Osteocyte (in vitro differentiated cells): ENCODE measurements at places on chromosomes 7 and 10. TPM values are rescaled to one million over a fixed set of nuclear protein-coding genes. Genes with fewer than 3 reads are reported as not detected.

NCF1 gene
- total RNA-seq = not detected in 2 replicates

CCZ1B gene
- total RNA-seq = 69.3 and 70.2 TPM in 2 replicates

ACTL6B gene
- not detected in 2 replicates for total RNA-seq

TFR2 gene
- total RNA-seq = 0.19 and 0.31 TPM in 2 replicates

ENTPD1 gene
- 1.2 and 1.5 TPM in 2 replicates for total RNA-seq

ATOH7 gene
- not detected in 2 replicates for total RNA-seq

CALHM1 gene
- total RNA-seq = not detected in 2 replicates

HKDC1 gene
- 0.19 TPM in 1 of 2 replicates, not detected in the other for total RNA-seq

FAM20C gene
- total RNA-seq = 132 and 143 TPM in 2 replicates

DKK1 gene
- total RNA-seq = 23.9 and 27.8 TPM in 2 replicates

SPDYE2B gene
- total RNA-seq = not detected in 2 replicates

ZNF786 gene
- total RNA-seq = 10.2 and 10.7 TPM in 2 replicates

AVL9 gene
- 21.2 and 28.4 TPM in 2 replicates for total RNA-seq

WEE2 gene
- not detected in 2 replicates for total RNA-seq

AKR1C8 gene
- not detected in 2 replicates for total RNA-seq

FAM24B gene
- 0.70 TPM in 1 of 2 replicates, not detected in the other for total RNA-seq

EPO gene
- total RNA-seq = not detected in 2 replicates

PBLD gene
- 8.6 and 10.1 TPM in 2 replicates for total RNA-seq

GRCh38 chr7:40371806-40372440, 237.1 kb downstream of the SUGCT start:
- peaks cover 2% of the 10 kb centered on the region for H3K36me3 ChIP-seq
- no peaks in the 10 kb centered on the region for H3K27me3 ChIP-seq
- no peak for DNase-seq
- H3K4me1 ChIP-seq = peaks cover 19% of the 10 kb centered on the region
- no peak overlapping the region for H3K27ac ChIP-seq

DNA sequence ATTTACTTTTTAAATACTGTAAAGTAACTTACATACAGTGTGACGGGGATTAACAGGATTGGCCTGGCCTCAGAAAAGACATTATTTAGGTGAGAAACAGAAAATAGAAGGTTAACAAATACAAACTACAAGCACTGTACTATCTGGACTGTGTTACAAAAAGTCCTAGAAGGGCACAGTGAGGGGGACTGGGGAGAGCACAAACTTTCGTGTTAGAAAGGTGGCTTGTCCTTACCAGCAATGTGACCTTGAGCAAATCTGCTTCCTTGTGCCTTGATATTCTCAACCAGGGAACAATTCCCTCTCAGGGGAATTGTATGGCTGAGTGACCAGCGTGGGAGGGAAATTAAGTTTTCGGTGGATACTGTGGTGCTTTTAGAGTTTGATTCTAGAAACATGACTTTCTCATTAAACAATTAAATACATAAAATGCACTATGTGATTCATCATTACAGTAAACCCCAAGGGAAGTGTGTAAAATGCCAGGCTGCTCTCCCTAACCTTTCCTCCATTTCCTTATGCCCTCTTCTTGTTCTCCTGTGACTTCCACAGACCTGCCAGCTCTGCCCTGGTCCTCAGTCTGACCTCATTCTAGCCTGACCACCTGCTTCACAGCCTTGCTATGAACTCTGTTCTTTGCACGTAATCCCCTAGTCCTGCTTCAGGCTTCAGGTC, 57.7 kb downstream of the OSBPL3 start:
- DNase-seq = no peak
- peaks cover 16% of the 10 kb centered on the region for H3K4me1 ChIP-seq
- H3K27me3 ChIP-seq = no peaks in the 10 kb centered on the region
- H3K36me3 ChIP-seq = no peaks in the 10 kb centered on the region

DNA sequence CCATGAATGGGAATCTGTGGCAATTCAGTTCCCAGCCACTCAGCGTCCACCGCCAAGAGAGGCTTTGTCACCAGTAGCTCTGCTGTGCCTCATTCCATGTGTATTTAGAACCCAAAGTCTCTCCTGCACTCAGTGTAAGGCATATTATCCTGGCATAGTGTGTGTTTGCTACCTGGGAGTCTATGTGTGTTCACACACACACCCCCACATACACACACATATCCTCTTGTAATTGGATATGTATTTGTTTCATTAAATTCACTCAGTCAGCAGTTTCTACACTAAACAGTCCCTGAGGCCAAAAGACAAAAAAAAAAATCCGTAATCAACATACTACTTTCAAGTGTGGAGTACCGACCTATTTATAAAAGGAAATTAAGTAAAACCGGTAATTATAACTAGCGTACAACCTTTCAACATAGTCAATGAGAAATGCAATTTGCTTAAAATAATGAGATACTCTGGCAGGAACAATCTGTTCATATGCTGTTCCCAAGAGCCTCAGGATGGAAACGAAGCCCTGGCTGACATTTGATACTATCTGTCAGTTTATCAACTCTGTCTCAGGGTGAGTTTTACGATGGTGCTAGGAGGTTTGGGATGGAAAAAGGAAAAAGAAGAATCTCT, 425.8 kb upstream of the CELF2 start:
- no peaks in the 10 kb centered on the region for H3K36me3 ChIP-seq
- DNase-seq = no peak
- H3K27me3 ChIP-seq = no peaks in the 10 kb centered on the region
- H3K4me3 ChIP-seq = no peak overlapping the region
- H3K27ac ChIP-seq = no peak overlapping the region

GRCh38 chr7:47354831-47355541, 226.9 kb downstream of the TNS3 start:
- no peak overlapping the region for H3K27ac ChIP-seq
- no peak for DNase-seq
- H3K4me1 ChIP-seq = peaks cover 16% of the 10 kb centered on the region
- no peak overlapping the region for H3K4me3 ChIP-seq
- H3K36me3 ChIP-seq = peaks cover 2% of the 10 kb centered on the region
- no peaks in the 10 kb centered on the region for H3K27me3 ChIP-seq

- DNase-seq = no peak
- peaks cover 13% of the 10 kb centered on the region for H3K4me1 ChIP-seq
- peak overlapping the region; percentile 91 for H3K4me3 ChIP-seq
- H3K27ac ChIP-seq = peak overlapping the region; percentile 56
- no peaks in the 10 kb centered on the region for H3K27me3 ChIP-seq
- H3K36me3 ChIP-seq = peaks cover 15% of the 10 kb centered on the region
These were observed 1.4 kb downstream of the SMO start for GRCh38 chr7:129189661-129190310.

- no peak overlapping the region for H3K27ac ChIP-seq
- no peak overlapping the region for H3K4me3 ChIP-seq
- no peak for DNase-seq
- H3K27me3 ChIP-seq = no peaks in the 10 kb centered on the region
These were observed 35.0 kb downstream of the PRR15 start for GRCh38 chr7:29598613-29599012.

DNA sequence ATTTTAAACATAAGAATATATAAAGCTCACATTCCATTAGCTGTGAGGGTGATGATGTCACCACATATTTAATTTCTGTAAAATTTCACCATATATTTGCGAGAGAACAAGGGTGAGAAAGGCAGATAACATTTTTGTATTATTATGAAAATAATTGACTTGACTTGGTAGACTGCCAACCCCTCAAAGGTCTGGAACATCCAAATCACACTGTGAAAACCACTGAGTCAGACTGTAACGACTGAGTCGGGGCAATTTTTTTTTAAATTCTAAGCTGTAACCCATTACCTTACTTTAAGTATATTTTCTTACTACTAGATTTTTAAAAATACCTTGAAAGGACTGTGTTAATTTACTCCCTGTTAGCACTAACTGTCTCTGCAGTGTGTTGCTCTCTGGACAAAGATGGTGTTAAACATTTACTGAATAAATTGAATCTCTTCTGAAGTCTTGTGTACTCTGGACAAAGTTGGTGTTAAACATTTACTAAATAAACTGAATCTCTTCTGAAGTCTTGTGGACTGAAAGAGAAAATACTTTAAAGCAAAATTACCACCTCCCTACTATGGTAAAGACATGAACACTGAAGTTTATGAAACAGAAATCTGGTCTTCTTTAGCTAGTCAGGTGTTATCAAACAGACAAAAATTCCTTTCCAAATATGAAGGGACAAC, 14.1 kb downstream of the PDZD8 start:
- H3K4me1 ChIP-seq = peaks cover 46% of the 10 kb centered on the region
- no peak overlapping the region for H3K4me3 ChIP-seq
- peak overlapping the region; percentile 63 for H3K27ac ChIP-seq
- no peak for DNase-seq

- H3K27me3 ChIP-seq = no peaks in the 10 kb centered on the region
- H3K4me1 ChIP-seq = peaks cover 21% of the 10 kb centered on the region
- no peaks in the 10 kb centered on the region for H3K36me3 ChIP-seq
- no peak for DNase-seq
- H3K4me3 ChIP-seq = no peak overlapping the region
- H3K27ac ChIP-seq = peak overlapping the region; percentile 63
These were observed 49.7 kb downstream of the CDK1 start for GRCh38 chr10:60827791-60828488.

DNA sequence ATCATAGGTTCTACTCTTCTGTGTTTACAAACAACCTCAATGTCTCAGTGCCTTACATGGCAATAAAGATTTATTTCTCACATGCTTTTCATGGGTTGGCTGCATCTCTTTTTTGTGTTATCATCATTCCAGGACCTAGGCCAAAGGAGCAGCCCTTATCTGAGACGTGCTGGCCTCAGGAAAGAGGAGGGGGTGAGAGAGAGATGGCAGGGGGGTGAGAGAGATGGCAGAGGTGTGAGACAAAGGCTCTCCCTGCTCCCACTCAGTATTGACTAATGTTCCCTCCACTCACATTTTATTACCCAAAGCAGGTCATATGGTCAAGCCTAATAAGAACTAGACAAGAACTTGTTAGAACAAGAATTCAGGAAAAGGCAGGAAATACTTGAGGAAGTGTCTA, 120.1 kb upstream of the PRR15 start:
- H3K4me1 ChIP-seq = peaks cover 2% of the 10 kb centered on the region
- H3K36me3 ChIP-seq = no peaks in the 10 kb centered on the region
- H3K27ac ChIP-seq = no peak overlapping the region
- peaks cover 8% of the 10 kb centered on the region for H3K27me3 ChIP-seq
- DNase-seq = no peak

DNA sequence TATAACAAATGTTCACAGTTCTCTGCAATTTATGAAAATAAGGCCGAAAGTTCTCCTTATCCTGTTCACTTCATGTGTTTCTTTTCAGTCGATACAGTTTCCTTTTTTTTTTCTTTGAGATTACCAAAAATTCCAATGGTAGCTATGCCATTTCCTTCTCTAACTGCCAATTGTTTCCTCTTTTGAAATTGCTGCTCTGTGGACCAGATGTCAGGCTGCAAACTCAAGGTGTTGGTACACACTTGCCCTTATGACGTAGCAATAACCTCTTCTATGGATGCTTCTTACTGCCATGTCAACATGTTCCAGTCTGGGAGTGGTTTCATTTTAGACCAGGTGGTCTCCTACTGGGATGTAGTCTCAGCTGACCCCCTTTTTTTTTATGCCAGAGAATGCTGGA, 52.9 kb downstream of the CASD1 start:
- no peaks in the 10 kb centered on the region for H3K27me3 ChIP-seq
- H3K36me3 ChIP-seq = peaks cover 10% of the 10 kb centered on the region
- H3K4me3 ChIP-seq = no peak overlapping the region
- no peak overlapping the region for H3K27ac ChIP-seq
- no peaks in the 10 kb centered on the region for H3K4me1 ChIP-seq

- no peaks in the 10 kb centered on the region for H3K36me3 ChIP-seq
- no peak for DNase-seq
- H3K27me3 ChIP-seq = peaks cover 18% of the 10 kb centered on the region
- peaks cover 12% of the 10 kb centered on the region for H3K4me1 ChIP-seq
- no peak overlapping the region for H3K4me3 ChIP-seq
These were observed 18.2 kb downstream of the MRPL32 start for GRCh38 chr7:42950417-42950816.

- no peak for DNase-seq
- H3K4me1 ChIP-seq = peaks cover 71% of the 10 kb centered on the region
- H3K4me3 ChIP-seq = no peak overlapping the region
- no peak overlapping the region for H3K27ac ChIP-seq
- peaks cover 5% of the 10 kb centered on the region for H3K27me3 ChIP-seq
These were observed 4.1 kb downstream of the PRXL2A start for GRCh38 chr10:80412486-80412885.

- DNase-seq = peak; percentile 21
- H3K27ac ChIP-seq = no peak overlapping the region
- no peak overlapping the region for H3K4me3 ChIP-seq
These were observed 26.5 kb upstream of the TOMM7 start for GRCh38 chr7:22849172-22849571.

DNA sequence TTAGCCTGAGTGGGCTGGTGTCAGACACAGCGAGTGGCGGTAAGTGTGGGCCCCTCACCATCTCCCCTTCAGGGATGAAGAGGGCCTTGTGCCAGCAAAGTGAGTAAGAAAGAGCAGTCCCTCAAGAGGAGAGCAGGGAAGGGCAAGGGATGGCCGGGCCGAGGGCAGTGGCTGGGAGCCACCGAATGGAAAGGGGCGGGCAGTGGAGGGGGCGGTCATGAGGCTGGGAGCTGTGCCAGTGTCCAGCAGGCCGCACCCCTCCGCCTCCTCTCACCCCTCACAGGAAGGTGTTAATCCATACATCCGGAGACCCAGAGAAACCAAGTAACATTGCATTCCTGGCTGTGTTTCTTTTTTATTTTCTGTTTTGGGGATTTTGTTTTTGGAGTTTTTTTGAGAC, 28.6 kb upstream of the RASGEF1A start:
- no peak for DNase-seq
- H3K27me3 ChIP-seq = peaks cover 27% of the 10 kb centered on the region
- H3K36me3 ChIP-seq = no peaks in the 10 kb centered on the region
- H3K27ac ChIP-seq = no peak overlapping the region
- H3K4me1 ChIP-seq = no peaks in the 10 kb centered on the region

DNA sequence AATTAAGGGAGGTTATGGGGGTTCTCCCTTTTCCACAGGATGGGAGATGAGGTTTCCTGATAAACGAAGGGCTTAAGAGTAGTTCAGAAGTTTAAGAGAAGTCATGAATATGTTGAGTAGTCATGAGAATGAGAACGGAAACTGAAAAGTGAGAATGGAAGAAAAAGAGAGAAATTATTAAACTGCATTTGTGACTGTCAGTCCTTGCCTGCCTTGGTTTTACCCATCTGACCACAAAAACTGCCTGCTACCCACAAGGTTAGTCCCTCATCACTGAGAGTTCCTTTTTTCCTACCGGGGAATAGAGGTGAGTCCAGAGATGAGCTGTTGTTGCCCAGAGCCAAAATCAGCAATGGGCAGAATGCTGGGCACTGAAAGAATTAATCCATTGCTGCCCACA, 174.1 kb upstream of the BET1 start:
- no peaks in the 10 kb centered on the region for H3K27me3 ChIP-seq
- peaks cover 39% of the 10 kb centered on the region for H3K4me1 ChIP-seq
- H3K27ac ChIP-seq = peak overlapping the region; percentile 12
- H3K4me3 ChIP-seq = no peak overlapping the region
- DNase-seq = no peak

DNA sequence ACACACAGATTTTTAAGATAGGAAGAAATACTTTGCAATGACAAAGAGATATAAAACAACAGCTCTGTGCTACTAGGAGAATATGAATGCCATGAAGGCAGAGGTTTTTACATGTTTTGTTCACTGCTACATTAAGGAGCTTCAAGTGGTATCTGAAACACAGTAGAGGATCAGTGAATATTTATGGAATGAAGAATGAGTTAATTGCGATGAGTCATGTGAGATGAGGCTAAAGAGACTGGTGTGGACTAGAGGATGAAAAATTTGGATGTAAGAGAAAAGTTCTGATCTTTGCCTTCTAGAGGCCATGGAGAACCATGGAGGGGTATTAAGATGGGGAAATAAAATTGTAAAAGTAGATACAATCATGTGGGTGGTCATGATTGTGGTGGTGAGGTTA, 434.2 kb downstream of the PHTF2 start:
- DNase-seq = no peak
- no peak overlapping the region for H3K4me3 ChIP-seq
- H3K27me3 ChIP-seq = peaks cover 4% of the 10 kb centered on the region
- no peaks in the 10 kb centered on the region for H3K36me3 ChIP-seq
- H3K4me1 ChIP-seq = no peaks in the 10 kb centered on the region
